ENCODE measurements at places on chromosomes 4 and X.
A peak's percentile ranks its signal among the peaks of the same experiment; 100 is the strongest.

DNA sequence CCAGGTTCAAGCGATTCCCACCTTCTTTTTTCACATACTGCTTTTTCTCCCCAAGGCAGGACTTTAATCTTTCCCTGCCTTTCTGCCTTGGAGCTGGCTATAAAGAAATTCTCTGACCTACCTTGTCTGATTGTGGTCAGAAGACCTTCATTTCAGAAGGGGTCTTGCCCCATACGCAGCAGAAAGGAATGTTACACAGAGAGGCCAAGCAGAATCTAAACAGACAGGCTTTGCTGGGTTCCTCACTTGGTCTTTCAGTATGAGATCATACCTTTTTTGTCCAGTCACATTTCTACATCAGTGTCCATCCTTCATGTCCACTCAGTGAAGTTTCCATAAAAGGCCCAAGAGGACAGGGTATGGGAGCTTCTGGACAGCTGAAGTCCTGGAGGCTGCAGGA is 108.3 kb upstream of the RBPJ start:
- DNase-seq, result no peak

DNA sequence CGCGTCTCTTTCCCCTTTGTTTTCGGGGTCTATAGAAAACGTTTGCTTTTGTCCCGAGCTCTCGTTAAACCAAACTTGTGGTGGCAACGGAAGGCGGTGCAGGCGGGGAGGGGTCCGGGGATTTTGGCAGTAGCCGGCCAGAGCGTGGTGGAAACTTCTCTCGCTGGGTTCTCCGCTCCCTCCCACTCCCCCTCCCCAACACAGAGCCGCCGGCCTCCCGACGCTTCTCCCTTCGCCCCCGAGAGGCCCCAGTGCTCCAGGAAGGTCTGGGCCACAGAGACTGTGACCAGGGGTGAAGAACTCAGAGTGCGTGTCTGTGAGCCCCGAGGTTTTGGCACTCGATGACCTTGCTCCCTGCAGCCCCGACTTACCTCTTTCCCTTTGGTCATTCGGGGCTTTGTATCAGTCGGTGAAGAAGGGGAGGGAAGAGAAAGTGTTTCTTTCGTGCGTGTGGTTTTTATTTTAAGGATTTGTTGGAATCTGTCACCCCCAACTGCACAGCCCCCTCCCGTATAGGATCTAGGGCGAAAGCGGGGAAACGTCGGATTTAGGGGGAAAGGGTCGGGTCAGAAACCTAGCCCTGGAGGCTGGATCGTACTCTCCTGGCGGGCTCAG is 9.0 kb upstream of the BCOR start:
- DNase-seq, result no peak

DNA sequence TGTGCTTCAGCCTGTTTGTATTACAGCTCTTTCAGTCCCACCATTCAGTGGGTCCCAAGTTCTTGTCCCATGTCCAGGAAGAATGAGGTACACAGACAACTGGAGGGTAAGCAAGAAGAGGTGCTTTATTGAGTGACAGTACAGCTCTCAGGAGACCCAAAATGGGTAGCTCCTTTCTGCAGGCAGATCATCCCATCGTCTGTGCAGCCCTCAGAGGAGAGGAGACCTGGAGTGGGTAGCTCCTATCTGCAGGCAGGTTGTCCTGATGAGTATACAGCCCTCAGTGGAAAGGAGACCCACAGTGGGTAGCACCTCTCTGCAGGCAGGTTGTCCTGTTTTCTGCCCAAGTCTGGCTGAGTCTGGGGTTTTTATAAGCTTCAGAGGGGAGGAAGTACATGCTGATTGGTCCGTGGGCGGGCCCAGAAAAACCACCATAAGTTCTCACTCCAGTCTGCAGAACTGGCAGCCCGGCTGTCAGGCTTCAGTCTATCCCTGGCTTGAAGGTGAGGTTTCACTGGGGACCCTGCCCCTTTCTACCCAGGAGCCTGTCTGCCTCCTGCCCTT is 18.0 kb downstream of the GRK4 start:
- no peak for DNase-seq

DNA sequence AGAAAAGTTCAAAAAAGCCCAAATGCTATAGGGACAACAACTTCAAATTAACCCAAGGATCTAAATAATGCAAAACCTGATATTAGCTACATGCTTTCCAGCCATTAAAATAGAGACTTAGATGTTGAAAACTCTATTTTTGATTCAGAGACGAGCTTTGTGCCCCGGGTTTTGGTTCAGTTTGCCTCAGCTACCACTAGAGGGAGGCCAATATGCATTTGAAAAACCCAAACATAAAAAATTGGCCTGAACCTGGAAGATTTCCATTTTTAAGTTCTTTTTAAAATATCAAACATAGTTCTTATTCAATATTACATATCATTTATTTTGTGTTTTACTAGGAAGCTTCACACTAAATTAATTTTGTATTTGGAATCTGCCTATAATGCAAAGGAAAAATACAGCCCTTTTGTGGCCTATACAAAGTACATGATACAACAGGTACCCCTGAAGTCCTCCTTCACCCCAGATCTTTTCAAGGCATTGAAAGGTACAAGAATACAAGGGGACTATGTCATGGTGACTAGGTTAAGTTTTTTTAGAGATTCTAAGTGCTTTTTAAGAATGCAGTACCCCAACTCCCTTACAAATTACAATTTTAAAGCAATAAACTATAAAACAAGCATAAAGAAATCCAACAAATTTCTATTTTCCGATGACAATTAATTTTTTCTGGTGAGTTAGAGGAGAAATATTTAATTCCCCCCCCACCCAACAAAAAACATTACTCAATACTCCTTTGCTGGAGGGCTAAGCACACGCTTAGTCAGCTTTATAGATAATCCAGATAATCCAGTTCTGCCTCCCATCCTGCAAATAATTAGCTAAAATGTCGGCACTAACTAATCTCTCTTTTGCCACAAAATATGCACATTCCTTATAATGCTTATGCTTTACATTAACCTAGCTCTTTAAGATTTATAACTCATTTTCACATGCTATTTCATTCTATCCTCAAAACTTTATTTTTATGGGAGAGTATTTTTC is 97.7 kb upstream of the PTPN13 start:
- peak; percentile 38 for DNase-seq

DNA sequence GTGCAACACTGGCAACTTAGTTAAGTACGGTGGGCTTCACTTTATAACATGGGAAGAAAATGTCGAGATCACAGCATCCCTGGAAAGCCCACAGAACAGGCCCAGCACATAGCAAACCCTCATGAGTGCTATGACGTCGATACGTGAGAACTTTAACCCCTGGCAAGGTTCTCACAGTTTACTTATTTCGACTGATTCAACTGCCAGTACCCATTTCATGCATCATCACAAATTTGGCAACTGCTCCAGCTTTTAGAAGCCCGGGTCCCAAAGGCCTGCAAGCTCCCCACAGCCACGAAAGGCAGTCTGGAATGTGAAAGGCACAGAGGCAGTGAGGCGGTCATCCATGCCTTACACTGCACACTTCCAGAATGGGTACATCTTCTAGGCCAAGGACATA is 41.2 kb downstream of the RELL1 start:
- DNase-seq, result no peak

DNA sequence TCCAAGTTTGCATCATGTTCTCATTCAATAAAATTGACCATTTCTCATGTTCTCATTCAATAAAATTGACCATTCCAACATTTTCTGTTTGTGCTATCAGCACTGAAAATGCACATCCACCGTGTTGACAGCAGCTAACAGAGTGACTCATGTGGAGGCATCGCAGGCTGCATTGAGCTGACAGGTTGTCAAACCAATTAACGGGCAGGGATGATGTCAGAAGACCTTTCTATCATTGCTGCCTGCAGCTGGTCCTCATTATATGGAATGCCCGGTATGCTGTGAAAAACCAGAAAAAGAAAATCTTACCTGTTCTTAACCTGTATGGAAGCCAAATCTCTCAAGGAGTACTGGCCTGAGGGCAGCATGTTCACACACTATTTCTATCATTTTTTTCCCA is 202.0 kb downstream of the SMIM20 start:
- DNase-seq, result no peak

GRCh38 chr4:116183241-116183640 is 902.1 kb downstream of the TRAM1L1 start:
- no peak for DNase-seq

GRCh38 chr4:138275963-138276621 is 33.9 kb upstream of the SLC7A11 start:
- DNase-seq, result no peak

DNA sequence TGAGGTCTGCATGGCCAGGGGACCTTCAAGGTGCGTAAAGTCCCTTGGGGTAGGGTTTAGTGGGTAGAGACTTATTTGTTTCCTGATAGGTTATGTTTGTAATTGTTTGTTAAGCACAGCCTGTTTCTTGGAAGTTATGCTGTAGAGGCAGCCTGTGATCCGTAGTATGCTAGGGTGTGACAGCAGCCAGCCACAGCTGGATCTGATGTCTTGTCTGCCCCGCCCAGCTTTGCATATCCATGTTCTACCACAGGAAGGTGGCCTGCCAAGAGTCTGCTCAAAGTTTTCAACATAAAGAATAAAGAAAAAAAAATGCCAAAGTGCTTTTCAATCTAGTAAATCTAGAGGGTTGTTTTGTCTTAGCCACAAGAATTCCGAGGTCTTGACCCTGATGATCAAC is 19.1 kb upstream of the PRRG3 start:
- DNase-seq, result no peak

- no peak for DNase-seq
These were observed 37.4 kb downstream of the CYTL1 start for GRCh38 chr4:4981827-4982226.

GRCh38 chr4:48431401-48431800 is 51.7 kb upstream of the SLC10A4 start:
- no peak for DNase-seq

GRCh38 chr4:138500869-138501268 is 258.7 kb upstream of the SLC7A11 start:
- no peak for DNase-seq

DNA sequence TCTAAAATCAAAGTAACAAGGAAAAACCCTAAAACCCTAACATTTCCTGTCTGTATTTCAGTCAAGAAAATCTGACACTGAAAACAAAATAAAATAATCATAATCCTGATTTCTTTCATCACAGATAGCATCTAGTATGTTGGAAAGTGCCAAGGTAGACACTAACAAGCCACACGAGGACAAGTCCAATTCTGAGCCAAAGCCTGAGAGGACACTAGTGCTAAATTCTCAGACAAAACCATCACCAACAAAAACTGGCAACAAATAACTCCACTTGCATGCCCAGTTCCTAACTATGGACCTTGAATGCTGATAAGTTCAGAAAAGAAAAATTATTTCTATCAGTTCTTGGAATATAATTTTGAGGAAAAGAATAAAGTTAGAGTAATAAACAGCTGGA is 113.7 kb downstream of the MANBA start:
- DNase-seq, result no peak

DNA sequence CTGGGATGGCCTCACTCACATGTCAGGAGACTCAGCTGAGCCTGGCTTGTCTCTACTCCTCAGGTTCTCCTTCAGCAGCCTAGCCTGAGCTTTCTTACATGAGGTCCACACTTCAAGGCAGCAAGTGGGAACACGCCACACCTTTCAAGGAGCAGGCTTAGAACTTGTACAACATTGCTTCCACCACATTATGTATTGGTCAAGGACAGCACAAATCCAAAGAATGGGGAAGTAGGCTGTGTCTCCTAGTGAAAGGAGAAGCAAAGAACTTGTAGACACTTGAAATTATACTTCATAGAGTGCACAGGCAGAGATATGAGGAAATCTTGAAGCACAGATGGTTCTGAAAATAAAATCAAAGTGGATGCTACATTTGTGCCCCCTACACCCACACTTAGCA is 120.9 kb upstream of the NOCT start:
- DNase-seq, result no peak
